AG09309 (cell line): ENCODE measurements at places on chromosomes 6 and 20.

GRCh38 chr6:127022302-127022701 lies 96.2 kb upstream of the RSPO3 start:
- peak; percentile 5 for DNase-seq

GRCh38 chr20:23156170-23156841 lies 70.2 kb upstream of the CD93 start:
- no peak for DNase-seq

- no peak for DNase-seq
Observed at GRCh38 chr20:1150218-1150617, 31.8 kb downstream of the PSMF1 start.

DNA sequence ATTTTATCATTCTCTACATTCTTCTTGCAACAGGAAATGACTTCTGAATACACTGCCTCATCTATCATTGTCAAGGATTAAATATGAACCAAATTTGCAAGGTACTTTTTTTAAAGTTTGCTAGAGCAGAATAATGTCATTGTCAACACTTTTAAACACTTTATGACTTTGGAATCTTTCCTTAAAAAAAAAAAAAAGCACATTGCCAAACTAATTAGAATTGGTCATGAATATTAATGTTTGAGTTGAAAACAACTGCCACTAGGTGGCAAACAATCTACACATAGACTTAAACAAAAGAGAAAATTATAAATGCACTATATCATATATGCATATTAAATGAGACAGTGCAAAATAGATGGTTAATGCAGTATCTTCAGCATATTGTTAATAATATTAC lies 32.5 kb upstream of the TMEM244 start:
- DNase-seq: no peak

DNA sequence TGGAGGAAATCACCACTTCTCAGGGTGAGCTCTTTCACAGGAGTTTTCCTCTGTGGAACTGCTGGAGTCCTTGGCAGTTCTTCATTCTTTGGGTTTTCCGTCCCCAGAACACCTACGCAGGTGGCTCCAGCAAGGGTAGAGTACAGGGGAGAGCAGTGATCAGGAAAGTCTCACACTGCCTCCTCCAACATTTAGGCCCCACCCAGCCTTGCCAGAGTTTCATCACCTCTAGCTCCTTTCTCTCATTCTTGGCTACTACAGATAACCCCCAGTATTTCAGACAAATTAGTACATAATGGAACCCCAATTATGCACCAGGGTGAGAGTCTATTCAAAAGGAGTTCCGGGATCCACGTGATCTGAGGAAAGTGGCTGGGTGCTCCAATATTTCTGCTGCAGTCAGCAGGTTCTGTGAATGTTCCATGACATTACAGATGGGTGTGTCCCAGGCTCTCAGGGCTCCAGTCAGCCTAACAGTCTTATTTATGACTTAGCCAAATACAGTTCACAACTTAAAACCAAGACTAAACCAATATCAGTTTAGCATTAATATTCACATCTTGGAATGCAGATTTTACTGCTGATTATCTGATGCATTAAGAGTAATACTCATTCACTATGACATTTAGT lies 44.6 kb downstream of the GPR63 start:
- no peak for DNase-seq

- DNase-seq: no peak
Observed at GRCh38 chr6:19848465-19849029, 11.4 kb downstream of the ID4 start.

- no peak for DNase-seq
Observed at GRCh38 chr6:75114806-75115205, 91.0 kb downstream of the COL12A1 start.

DNA sequence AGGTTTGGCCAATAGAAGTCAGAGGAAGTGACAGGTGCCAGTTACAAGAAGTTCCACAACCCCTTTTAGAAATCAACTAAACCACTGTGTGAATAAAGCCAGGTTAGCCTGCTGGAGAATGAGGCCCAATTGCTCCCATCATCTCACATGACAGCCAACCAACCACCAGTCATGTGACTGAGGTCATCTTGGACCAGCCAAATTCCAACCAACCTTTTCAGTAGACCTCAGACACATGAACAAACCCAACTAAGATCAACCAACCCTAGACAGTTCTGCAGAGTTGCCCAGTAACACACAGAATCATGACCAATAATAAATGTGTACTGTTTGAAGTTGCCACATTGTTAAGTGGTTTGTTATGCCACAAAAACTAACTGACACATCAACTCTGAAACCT lies 44.6 kb upstream of the GGTLC1 start:
- DNase-seq: no peak

- DNase-seq: no peak
Observed at GRCh38 chr20:38202153-38202981, 37.3 kb upstream of the TGM2 start.

GRCh38 chr20:49426873-49427272 lies 55.6 kb downstream of the KCNB1 start:
- no peak for DNase-seq

DNA sequence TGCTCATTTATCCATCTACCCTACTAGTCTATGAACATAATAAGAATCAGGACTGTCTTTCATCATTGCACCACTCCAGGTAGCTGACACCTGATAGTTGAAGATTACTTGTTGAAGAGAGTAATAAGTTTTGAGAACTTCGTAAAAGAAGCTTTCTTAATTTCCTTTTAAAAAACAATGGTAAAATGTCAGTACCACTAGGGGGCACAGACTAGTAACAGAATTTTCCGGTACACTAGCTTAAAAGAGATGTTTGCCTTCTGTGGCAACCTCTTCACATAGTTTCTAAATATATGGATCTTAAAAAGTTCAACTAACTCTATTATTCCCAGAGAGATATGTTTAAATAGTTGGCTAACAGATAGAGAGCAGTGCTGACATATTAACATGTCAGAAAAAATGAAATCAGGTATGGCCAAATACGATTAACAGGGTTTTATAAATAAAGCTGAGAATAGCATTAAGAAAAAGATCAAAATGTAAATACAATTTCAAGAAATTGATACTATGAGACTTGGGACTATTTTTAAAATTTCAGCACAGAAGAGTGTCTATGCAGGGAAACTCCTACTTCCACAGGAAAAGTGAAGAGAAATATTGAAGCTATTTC lies 5.4 kb upstream of the KCNQ5 start:
- no peak for DNase-seq

DNA sequence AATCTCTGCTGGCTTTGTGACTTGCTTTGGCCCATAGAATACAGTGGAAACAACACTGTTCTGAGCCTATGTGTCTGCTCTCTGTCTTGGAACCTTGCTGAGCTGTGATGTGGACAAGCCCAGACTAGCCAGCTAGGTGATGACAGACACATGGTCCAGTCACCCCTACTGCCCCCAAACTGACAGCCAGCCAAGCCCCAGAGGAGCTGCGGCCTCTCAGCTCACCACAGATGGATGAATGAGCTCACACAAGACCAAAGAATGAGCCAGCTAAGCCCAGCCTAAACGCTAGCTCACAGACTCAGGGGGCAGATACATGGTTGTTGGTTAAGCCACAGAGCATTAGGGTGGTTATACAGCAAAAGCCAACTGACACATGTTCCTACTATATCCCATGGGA lies 4.1 kb downstream of the AARS2 start:
- no peak for DNase-seq

DNA sequence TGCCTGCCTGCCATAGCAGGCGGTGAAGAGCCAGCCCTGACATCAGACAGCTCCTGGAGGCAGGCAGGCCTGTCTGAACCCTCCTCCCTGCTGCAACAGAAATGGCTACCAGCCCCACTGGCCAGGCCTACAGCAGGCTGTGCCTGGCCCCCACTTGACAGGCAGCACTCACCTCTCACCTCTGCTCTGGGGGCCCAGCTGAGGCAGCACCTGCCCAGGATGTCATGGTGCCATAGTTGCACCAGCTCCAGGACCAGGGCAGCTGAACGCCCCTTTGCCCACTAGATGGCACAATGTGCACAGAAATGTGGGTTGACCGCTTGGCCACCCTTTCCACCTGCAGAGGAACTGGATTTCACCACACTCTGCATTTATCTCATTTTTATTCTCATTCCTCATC lies 30.6 kb downstream of the MRPL14 start:
- DNase-seq: no peak

- no peak for DNase-seq
Observed at GRCh38 chr6:122102026-122102425, 297.4 kb upstream of the HSF2 start.

DNA sequence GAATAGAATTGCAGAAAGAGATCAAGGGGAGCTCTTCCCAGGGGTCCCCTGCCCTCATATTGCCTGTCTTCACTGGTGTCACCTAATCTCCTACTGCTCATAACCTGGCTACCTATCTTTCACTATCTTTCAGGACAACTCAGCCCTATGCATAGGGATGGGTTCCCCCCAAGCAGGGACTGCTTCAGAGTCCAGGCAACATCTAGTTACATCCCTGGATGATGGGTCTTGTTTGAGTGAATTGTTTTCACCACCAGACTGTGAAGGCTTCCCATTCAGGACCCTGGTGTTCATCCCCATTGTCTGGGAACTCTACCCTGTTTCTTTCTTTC lies 850 bp upstream of the HECA start:
- DNase-seq: no peak

GRCh38 chr6:24100024-24100769 lies 25.8 kb upstream of the NRSN1 start:
- no peak for DNase-seq

DNA sequence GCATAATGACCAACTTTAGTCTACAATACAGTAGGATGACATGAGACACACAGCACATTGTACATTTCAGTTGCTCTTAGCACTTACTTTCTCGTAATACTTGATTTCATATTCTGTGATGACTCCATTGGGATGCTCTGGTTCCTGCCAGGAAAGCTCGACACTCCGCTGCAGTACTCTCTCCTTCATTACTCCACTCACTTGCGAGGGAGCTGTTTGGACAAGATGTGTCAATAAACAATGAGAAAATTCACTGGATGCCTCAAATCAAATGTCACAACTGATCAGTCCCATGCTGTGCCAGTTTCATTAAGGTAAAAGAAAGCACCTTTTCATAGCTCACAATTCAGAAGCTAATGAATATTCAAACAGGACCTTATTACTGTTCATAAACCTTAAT lies 147.1 kb downstream of the EPHA7 start:
- no peak for DNase-seq

GRCh38 chr20:22383156-22383555 lies 201.2 kb downstream of the FOXA2 start:
- DNase-seq: no peak

DNA sequence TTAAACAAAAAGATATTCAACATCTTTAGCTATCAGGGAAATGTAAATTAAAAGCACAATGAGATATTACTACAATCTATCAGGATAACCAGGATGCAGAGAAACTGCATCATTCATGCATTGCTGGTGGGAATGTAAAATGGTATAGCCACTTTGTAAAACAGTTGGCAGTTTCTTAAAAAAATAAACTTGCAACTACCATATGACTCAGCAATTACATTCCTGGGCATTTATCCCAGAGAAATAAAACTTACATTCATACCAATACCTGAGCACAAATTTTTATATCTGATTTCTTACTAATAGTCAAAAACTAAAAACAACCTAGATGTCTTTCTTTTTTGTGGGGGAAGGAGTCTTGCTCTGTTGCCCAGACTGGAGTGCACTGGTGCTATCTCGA lies 190.3 kb upstream of the TAB2 start:
- no peak for DNase-seq

DNA sequence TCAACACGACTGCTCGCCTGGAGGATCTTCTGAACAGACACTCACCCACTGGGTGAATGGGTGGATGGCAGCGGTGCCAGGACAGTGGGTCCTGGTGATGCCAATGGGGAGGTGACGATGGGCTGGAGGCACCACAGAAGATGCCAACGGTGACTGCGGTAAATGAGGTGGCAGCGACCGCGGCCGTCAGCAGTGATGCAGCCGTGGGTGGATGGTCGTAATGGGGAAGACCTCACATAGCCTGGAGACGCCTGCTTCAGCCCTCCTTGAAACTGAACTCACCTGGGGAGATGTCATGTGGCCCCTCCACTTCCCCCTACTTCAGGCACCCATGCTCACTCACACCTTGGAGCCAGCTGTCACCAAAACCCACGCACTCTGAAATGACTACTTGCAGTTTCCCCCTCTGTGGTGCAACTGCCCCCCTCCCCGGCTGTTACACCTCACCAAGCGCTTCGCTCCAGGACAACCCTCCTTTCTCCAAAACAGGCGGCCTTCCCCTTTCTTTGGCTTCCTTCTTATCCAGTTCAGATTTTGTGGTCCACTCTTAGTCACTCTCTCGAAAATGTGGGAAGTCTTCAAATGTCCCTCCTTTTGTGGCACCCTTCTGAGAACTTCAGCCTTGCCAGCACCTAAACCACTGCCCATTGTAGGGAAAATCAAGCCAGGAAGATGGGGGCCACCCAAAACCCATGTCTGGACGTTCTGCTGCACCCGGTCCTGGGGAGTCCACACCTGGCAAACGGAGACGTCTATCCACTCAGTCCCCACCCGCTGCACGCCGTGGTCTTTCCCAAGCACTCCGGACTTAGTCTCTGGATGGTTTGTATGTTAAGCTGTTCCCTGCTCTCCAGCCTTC lies 10.4 kb upstream of the ABHD16B start:
- DNase-seq: no peak

- no peak for DNase-seq
Observed at GRCh38 chr6:149445573-149445972, 39.2 kb downstream of the ZC3H12D start.

DNA sequence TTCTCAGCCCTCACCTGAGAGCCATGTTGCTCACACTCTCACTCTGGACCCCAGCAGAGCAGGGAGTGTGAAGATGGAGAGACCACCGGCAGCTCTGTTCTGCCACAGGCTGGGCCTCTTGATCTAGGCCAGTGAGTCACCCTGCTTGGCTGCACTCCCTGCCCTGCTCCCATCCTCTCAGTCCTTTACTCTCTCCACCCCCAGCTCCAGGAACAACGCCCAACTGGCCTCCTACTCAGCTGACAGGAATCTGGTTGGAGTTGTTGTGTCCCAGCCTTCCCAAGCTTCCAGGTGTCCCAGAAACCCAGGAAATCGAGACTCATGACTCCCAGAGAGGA lies at the start of gene PSORS1C1:
TSS of gene PSORS1C1 (plus strand) at position 260 of the 338 bp plus-strand sequence. CDS start 14,833 bp downstream, outside the sequence.
- peak; percentile 82 for DNase-seq

- no peak for DNase-seq
Observed at GRCh38 chr6:15327271-15327670, 81.4 kb downstream of the JARID2 start.

DNA sequence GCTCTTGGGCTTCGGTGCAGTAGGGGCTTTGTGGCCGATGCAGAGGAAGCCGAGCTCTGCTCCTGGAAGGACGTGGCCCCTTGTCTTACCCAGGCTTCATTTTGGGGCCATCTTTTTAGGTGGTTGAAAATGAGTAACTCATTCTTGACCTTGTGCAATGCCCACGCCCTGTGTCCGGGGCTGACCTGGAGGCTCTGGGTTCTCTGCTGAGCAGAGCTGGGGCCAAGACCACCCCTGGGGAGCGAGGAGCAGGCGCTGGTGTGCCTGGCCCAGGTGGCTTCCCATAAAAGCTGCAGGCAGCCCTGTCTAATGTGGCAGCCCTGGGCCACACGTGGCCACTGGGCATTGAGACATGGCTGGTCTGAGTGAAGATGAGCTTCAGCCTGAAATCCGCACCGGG lies 25.7 kb downstream of the NTSR1 start:
- DNase-seq: no peak
